ENCODE measurements at places on chromosomes 2 and 18.

GRCh38 chr18:33866386-33866785, 288.4 kb downstream of the ASXL3 start:
- no peak for DNase-seq

DNA sequence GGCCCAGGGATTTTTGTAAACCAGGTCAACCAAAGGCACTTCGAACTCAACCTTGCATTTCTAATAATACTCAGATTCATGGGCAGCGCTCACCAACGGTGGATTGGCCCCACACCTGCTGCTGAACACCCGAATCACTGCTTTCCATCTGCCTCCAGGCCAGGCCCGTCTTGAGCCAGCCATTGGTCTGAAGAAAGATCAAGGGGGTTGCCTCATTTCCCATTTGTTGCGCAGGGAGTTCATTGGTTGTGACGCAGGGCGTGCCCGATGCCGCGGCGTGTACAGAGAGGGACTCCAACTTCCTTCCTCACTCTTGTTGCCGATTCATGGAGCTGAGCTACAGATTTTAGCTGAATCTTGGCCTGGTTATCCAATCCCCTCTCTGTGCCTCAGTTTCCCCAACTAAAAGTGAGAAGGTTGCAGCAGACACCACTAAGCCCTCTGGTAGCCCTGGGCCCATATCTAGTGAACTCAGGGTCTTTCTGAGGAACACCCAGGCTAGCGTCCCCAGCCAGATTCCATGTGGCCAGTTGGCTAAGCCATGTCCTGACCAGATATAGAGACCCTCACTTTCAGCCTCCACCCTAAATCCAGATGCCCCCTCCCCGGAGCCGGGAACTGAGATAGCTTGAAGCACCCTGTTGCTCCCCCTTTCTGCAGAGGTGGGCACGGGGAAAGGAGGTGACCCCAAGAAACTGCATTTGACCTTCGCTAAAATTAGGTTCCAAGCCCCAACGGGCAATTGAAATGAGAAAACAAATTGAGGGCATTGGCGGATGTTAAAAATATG, 60.9 kb upstream of the HPCAL1 start:
- DNase-seq: no peak

- DNase-seq: no peak
Measured at GRCh38 chr2:172394002-172394401, 33.4 kb upstream of the ITGA6 start.

GRCh38 chr2:3197308-3197707, 180.3 kb downstream of the EIPR1 start:
- no peak for DNase-seq

DNA sequence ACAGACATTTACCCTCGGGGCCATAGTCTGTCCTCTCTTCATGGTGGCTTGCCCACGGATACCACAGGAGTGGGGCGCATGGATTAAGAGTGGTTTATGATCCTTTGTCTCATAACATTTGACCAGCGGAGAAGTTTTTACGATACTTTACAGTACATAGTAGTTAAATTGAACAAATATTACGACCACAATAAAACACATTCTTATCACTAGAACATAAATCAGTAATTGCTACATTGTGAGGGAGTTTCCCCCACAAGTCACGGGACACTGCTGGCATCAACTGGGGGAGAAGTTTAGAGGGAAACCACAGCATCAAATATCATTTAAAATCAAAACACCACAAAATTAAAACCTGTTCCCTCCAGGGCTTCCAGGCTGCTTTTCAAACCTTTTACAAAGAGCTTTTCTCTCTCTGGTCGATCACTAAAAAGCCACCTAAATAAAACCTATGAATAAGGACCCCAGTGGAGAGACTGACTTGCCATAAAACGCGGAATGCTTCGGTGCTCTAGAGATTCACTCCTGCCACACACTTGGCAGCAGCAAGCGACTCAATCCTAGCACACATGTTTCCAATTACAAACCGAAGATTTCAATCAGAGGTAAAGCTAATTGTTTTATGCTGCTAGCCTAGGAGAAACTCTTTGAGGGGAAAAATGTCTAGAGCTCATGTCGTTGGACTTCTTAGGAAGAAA, 173.7 kb upstream of the HNRNPA3 start:
- DNase-seq: no peak

DNA sequence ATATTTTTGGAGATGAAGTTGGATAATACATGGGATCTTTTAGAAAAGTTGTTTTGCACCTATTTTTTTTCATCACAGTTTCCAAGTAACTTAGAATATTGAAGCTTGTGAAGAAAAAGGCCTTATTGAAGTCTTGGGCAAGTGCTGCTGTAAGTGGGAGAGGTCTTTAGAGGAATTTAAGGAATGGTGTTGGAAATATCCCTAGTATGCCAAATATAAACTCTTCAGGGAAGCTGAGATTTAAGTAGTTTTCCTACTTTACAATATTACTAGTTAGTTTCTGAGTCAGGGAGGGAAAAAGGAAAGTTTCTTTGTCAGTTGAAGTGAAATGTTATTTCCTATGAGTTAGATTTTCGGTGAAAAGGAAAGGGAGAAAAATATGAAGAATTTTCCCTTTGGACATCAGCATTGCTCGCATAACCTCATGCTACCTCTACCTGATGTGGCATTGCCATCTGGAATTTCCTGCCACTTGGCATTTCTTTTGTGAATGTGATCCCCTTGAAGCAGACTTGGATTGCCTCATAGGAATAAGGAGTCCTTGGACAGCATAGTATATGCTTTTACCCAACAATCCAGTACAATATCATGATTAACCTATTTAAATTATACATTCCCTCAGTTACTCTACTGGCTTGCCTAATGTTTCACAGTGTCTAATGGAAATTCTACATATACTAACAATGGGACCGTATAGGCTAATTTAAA, 12.1 kb downstream of the PLEKHH2 start:
- DNase-seq: no peak

DNA sequence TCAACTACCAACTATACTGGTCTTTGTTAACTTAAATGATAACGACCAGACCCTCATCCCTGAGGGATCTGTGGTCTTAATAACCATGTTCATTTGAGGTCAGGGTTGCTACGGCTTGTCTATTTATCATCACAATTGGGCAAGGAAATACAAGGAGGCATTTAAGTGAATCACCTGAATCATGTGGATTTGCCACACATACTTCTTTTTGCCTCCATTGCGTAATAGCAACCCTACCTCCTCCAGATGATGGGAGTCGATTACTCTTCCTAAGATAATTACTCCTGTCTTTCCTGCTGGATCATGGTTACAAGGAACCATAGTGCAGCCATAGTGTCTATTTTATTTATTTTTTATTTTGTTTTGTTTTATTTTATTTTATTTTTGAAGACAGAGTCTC, 42.2 kb downstream of the TAF4B start:
- no peak for DNase-seq

GRCh38 chr2:233807966-233808935, 30.1 kb downstream of the MROH2A start:
- DNase-seq: no peak

DNA sequence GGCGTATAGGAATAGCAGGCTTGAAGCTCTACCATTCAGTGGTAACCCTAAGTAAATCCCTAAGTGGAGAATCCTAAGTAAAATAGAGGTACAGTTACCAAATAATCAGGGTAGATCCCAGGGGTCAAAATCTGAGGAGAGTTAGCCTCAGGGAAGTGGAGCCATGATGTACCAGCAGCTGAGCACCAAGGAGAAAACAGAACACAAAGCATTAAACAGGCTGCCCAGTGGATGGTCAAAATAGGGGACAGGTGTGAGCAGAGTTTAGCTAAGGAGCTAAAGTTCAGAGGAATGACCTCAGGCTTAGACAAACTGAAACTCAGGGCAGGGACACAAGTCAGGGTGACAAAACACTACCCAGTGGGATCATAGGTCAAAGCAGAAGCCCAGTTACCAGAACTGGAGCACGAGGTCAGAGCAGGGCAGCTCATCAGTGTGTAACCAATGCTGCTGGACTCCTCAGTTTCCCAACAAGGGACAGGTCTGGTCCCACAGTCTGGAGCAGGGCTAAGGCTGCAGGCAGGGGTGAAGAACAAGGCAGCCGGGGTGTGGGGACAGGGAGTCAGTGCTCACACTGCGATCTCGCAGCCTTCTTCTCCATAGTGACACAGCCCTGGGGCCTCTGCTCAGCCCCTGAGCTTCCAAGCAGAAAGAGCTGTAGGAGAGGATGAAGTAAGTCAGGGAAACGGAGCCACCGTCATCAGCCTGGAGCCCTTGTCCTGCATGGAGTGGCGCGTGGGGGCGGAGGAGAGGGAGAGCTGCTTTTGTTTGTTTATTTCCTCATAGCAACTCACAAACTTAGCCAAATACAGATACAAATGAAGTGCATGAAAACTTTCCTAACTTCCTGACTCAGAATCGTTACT, 264.0 kb downstream of the MREG start:
- no peak for DNase-seq

- DNase-seq: no peak
Measured at GRCh38 chr18:22563164-22563583, 145.5 kb upstream of the CTAGE1 start.

DNA sequence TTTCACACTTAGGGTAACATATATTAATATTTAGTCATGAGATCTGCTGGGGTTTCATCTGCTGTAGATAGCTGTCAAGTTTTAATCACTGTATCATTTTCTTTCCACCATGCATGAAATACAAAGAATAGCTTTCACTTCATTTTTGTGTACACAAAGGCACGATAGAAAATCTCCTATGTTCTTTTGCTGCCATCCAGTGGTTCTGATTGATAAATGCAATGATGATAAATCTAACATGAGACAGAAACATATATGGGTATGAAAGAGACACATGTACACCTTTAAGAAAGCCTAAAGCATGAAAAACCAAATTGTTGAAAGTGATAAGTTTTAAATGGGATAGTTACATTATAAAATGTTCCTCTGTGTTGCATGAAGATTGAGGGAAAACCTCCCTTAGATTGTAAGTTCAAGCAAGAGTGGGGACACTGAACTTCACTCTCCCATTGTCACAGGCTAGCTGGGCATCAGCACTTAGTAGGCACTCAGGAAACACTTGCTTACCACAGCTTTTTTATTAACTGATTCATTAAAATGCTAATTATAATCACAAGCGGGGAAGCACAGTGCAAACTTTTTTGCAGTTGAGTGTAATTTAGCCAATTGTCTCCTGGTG, 31.2 kb downstream of the C1D start:
- no peak for DNase-seq

DNA sequence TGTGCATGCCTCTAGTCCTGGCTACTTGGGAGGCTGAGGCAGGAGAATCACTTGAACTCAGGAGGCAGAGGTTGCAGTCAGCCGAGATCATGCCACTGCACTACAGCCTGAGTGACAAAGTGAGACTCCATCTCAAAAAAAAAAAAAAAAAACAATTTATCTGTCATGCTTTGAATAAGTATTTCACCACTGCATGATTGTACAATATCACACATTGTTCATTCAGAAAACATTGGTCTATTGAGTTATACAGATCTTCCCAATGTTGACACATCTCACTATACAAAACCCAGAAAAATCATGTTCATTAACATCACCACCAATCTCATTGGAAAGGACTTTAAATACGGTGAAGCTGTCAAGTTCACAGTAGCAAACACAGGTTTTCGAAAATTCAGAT, 46.8 kb upstream of the PPM1B start:
- DNase-seq: no peak

DNA sequence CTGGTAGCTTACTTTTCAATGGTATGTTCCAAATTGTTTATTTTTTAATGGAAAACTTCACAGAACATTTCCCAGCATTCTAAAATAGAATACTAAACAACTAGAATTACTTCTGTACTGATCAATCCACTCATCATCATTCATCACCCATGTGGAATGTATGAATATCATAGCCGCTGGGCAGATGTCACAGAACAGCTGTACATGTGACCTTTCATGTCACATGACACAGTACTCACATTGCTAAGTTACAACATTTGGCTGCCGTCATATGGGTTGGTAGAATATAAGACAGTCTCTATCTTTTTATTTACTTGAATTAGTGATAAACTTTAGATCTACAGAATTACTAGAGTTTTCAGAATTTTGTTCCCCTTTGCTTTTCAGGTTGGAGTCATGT, 387.6 kb downstream of the ZEB2 start:
- no peak for DNase-seq

- DNase-seq: peak; percentile 4
Measured at GRCh38 chr2:135473567-135473966, 57.5 kb downstream of the ZRANB3 start.

DNA sequence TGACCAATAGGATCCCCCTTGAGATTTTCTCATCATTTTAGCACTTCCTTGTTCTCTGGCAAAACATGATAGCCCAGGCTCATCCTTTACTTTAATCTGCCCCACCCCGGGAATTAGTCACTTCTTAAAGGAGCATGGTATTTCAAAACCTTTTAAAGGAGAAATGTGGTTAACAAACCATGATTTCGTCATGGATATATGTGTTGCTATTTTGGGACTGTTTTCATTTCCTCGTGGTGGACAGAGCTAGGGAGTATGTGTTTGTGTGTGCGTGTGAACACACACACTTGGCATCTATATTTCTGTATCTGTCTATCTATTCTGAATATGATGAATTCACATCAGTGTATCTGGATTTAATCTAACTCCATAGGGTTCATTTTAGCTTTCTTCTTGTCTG, 128.1 kb downstream of the BIRC6 start:
- DNase-seq: no peak

- no peak for DNase-seq
Measured at GRCh38 chr2:123363826-123364225, 661.3 kb upstream of the CNTNAP5 start.

GRCh38 chr2:206176901-206177300, 17.2 kb downstream of the EEF1B2 start:
- DNase-seq: no peak

DNA sequence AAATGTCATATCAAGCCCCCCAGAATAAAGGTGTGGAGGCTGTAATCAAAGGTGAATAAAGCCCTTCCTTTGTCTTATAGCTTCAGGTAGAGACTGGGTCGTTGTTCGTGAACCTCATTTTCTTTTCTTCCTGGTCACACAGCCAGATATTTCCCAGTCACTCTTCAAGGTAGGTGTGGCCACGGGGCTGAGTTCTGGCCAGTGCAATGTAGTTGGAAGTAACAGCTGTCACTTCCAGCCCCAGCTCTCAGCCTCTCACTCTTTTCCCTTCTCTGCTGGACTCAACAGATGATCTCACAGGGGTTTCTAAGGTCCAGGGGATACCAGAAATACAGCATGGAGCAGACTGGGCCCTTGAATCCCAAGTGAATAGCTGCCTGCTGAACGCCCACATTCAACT, 15.8 kb upstream of the TRPM8 start:
- no peak for DNase-seq

DNA sequence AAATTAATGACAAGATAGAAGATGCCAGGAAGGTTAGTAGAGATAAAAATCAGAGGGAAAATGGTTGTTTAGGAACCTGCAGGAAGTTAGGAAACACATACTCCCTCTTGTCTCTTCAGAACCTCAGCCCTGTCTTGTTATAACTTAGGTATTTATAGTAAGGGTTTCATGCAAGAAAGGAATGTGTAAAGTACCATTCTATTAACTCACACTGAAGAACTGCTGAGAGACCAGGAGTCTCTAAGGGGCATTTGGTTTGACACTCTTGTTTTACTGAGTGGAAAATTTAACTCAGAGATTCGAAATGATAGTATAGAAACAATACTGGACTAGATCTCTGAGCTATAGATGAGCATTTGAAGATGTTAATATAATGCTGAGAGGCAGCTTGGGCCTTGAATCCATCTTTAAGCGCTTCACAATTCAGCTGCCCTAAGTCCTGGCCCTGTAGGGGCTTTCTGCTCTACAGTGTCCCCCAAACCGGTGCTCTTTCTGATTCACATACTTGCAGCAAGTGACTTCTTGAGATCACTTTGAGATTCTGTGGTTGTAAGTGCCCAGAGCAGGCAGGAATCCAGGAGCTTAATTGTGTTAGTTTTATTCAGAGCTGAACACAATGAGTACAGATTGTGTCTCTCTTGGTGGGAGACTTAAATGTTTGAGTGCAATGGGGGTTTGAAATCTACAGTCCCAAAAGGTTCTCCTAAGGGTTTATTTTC, 235.0 kb upstream of the RGPD4 start:
- no peak for DNase-seq
